Aortic smooth muscle cell (primary cell): ENCODE measurements at places on chromosomes 5 and 9. TPM values are rescaled to one million over a fixed set of nuclear protein-coding genes. Genes with fewer than 3 reads are reported as not detected.

Gene FAM221B
- not detected in 2 replicates for total RNA-seq

Gene LCNL1
- 0.44 and 1.6 TPM in 2 replicates for total RNA-seq

Gene PALM2AKAP2
- 18.2 and 20.3 TPM in 2 replicates for total RNA-seq

Gene RMI1
- 5.8 and 6.3 TPM in 2 replicates for total RNA-seq

Gene PCDHA11
- 0.06 and 0.13 TPM in 2 replicates for total RNA-seq

Gene GCNT4
- 2.5 and 3.5 TPM in 2 replicates for total RNA-seq

Gene CKS2
- 62.5 and 101 TPM in 2 replicates for total RNA-seq

Gene STPG3
- total RNA-seq: not detected in 2 replicates

Gene GPR21
- 0.87 and 1.1 TPM in 2 replicates for total RNA-seq

Gene C9
- 0.25 TPM in 1 of 2 replicates, not detected in the other for total RNA-seq

Gene HAND1
- total RNA-seq: not detected in 2 replicates

Gene SPRY4
- total RNA-seq: 16.5 and 16.8 TPM in 2 replicates

Gene HRH2
- 0.93 and 1.2 TPM in 2 replicates for total RNA-seq

Gene CAMK4
- 0.37 and 0.66 TPM in 2 replicates for total RNA-seq

Gene LCN15
- total RNA-seq: not detected in 2 replicates

Gene FAXDC2
- total RNA-seq: 9.0 and 13.6 TPM in 2 replicates

Gene XPA
- total RNA-seq: 9.2 and 12.6 TPM in 2 replicates

Gene PCDHB13
- 0.81 and 1.1 TPM in 2 replicates for total RNA-seq

Gene UBLCP1
- 13.2 and 14.7 TPM in 2 replicates for total RNA-seq

Gene ARHGAP26
- total RNA-seq: 3.3 and 3.9 TPM in 2 replicates

Gene LECT2
- total RNA-seq: not detected in 2 replicates

Gene PTGDS
- 9.8 and 21.8 TPM in 2 replicates for total RNA-seq

Gene WDR31
- 2.1 and 2.9 TPM in 2 replicates for total RNA-seq

Gene NME5
- total RNA-seq: 4.8 and 5.0 TPM in 2 replicates

Gene SLC36A2
- not detected in 2 replicates for total RNA-seq

Gene SLC6A7
- 0.06 TPM in 1 of 2 replicates, not detected in the other for total RNA-seq
